ENCODE measurements at places on chromosomes 13 and 19.

DNA sequence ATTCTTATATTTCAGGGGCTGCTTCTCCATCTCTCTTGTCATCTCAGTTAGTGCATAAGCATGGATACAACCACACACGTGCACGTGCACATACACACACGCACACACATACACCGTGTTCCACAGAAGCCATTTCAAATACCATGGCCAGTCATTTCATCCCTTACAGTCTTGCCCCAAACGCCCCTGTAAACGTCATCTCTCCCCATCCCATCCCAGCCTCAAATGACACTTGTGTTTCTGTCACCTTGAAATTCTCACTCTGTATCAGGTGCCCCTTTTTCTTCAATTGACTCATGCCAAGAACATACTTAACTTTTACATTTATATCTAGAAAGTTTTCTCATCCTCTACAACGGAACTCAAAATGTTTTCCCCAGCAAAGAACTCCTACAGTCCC, 220.5 kb downstream of the IRS2 start:
- no peak for DNase-seq

DNA sequence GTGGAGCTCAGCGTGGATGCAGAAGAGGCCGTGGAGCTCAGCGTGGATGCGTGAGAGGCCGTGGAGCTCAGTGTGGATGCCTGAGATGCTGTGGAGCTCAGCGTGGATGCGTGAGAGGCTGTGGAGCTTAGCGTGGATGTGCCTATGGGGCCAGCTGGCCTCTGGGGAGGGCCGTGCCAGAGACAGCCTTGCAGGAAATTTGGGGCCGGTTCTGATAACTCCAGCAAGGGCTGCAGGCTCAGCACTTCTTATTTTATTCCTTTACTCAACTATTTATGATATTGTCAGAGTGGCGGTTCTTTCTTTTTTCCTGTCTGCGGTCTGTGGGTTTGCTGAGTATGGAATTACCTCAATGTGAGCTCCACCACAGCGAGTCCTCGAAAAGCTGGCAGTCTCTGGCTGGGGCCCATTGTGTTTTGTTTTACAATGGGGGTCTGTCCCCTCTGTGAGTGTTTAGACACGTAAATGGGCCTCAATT, 17.8 kb upstream of the TMEM255B start:
- no peak for DNase-seq

DNA sequence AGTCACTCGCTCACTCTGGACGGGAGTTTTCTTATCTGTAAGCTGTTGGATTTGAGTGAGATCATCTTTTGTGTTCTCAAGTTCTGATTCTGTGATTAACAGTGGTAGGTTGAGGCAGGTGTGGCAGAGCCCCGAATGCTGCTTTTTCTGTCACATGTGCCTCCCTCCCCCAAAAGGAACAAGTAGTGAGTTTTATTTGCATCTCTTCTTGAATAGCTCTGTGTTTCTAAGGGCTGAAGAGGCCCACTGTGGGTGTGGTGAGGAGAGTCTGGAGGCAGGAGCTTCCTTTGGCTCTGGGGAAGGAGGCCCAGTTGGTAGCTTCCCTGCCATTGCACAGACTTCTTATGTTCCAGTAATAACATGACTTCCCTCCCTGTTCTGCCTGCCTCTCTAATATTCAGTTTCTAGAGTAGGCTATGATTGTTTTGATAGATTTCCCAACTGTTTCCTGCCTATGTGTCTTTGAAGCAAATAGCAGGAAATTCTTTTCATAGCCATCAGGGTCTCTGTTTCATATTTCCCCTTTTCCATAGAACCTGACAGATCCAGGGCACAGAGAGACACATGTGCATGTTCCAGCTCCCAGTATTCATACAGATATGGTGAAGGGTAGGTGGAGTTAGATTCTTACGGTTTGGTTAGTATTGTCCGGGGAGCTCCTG, 23.9 kb upstream of the CXCL17 start:
- no peak for DNase-seq

DNA sequence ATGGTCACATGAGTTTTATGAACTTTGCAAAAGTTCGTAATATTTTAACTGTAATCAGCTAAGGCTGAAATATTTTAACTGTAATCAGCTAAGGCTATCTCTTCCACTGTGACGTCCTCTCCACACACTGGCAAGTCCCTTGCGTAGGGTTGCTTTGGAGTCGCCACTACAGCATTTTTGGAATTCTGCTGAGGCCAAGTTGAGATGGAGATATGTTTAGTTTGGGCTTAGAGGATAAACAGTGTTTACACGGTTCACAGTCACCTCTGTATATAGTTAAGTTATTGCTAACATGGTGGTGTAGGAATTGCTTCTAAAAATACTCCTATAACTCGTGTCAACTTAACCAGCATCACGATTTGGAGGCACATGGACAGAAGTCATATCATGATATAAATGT, 143.6 kb upstream of the SERP2 start:
- DNase-seq: no peak

DNA sequence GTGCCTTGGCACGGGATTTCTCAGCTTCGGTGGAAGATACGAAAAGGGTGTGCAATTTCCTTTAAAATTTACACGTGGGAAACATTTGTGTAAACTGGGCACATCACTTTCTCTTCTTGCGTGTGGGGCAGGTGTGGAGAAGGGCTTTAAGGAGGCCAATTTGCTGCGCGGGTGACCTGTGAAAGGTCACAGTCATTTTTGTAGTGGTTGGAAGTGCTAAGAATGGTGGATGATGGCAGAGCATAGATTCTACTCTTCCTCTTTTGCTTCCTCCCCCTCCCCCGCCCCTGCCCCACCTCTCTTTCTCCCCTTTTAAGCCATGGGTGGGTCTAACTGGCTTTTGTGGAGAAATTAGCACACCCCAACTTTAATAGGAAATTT, 7.2 kb downstream of the SLITRK5 start:
- no peak for DNase-seq
